ENCODE measurements at places on chromosomes 12 and 14. TPM values are rescaled to one million over a fixed set of nuclear protein-coding genes. Genes with fewer than 3 reads are reported as not detected.

GRCh38 chr12:109452489-109452888, 24.6 kb downstream of the KCTD10 start:
- DNase-seq = no peak
- peaks cover 97% of the 10 kb centered on the region for H3K36me3 ChIP-seq
- no peak overlapping the region for H3K27ac ChIP-seq
- peaks cover 3% of the 10 kb centered on the region for H3K4me1 ChIP-seq
- no peak overlapping the region for H3K4me3 ChIP-seq

GRCh38 chr12:49511410-49511809, 27.4 kb upstream of the KCNH3 start:
- no peak overlapping the region for H3K4me3 ChIP-seq
- no peaks in the 10 kb centered on the region for H3K36me3 ChIP-seq
- no peak for DNase-seq
- no peak overlapping the region for H3K27ac ChIP-seq
- peaks cover 5% of the 10 kb centered on the region for H3K4me1 ChIP-seq

DNA sequence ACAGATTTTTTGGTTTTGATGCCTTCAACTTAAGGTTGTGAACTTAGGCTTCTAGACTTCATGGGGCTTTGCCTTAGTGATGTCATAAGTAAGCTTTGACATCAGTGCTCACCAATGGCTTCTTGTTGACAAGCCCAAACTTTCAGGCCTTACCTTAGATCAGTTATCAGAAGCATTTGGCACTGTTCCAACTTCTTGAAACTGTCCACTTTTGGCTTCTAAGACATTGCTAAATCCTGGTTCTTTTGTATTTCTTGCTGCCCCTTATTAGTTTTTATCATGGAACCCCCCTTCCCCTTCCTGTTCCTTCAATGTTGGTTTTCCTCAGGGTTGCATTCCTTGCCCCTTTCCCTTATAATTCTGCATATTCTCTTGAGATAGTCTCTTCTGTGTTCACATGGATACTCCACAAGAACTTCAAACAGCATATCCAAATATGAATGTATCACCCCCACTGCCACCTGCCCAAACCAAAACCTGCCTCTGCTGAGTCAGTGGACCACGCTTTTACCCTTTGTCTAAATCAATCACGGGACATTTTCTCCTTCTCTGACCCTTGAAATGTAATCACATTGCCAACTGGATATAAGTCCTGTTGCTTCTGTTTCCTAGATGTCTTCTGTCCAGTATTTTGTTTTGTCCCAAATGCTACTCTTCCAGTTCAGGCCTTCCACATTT, 7.9 kb downstream of the PFKM start:
- H3K4me1 ChIP-seq = no peaks in the 10 kb centered on the region
- H3K27ac ChIP-seq = no peak overlapping the region
- no peak for DNase-seq

DNA sequence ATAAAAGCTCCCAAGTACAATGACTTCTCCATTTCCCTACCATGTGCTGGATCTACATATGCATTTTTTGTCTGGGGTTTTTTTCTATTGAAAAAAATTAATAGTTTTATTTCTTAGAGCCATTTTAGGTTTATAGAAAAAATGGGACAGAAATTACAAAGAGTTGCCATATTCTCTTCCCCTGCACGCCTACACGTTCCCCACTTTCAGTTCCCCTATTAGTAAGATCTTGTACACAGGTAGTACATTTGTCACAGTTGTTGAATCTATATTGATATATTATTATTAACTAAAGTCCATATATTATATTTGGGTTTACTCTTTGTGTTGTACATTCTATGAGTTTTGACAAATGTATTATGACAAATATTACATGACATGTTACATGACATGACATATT, 35.7 kb downstream of the SIX6 start:
- H3K27me3 ChIP-seq = no peaks in the 10 kb centered on the region
- no peaks in the 10 kb centered on the region for H3K4me1 ChIP-seq
- H3K27ac ChIP-seq = no peak overlapping the region
- no peak for DNase-seq
- no peaks in the 10 kb centered on the region for H3K36me3 ChIP-seq

DNA sequence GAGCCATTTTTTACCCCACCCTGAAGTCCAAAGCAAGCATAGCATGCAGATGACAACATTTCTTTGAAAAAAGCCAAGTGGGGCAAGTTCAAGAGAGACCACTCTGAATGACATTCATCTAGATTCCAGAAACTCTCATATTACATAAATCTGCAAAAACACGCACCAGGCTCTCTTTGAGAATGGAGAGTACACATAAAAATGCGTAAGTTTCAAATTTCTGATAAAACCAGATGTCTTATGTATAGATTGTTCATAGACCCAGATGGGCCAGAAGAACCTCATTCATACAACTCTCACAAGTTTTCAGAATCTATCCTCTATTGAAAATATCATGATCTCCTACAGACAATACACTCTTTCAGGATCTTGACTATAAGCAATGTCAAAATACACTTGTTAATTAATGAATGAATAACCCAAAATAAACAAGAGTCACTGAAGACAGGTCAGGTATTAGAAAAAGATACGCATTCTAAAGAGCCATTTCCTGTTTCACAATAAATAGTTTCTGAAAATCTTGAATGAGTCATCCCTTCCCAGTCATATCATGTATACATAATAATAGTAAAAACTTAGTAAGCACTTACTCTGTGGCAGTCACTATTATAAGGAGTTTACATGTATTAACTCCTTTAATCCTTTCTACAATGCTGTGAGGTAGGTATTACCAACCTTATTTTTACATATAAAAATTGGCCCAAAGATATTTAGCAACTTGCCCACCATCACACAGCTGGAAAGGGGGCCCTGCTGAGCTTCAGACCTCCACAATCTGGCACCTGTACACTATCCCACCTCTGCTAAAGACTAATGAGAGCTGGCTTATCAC, 72.0 kb downstream of the PPP2R5E start:
- H3K27ac ChIP-seq = no peak overlapping the region
- no peak for DNase-seq
- no peak overlapping the region for H3K4me3 ChIP-seq
- no peaks in the 10 kb centered on the region for H3K36me3 ChIP-seq

GOLGA3 gene
- total RNA-seq = 56.9 TPM

GRCh38 chr14:33564774-33565630, 385.9 kb downstream of the EGLN3 start:
- no peaks in the 10 kb centered on the region for H3K27me3 ChIP-seq
- no peak for DNase-seq
- no peaks in the 10 kb centered on the region for H3K4me1 ChIP-seq
- H3K27ac ChIP-seq = no peak overlapping the region
- no peaks in the 10 kb centered on the region for H3K36me3 ChIP-seq

DNA sequence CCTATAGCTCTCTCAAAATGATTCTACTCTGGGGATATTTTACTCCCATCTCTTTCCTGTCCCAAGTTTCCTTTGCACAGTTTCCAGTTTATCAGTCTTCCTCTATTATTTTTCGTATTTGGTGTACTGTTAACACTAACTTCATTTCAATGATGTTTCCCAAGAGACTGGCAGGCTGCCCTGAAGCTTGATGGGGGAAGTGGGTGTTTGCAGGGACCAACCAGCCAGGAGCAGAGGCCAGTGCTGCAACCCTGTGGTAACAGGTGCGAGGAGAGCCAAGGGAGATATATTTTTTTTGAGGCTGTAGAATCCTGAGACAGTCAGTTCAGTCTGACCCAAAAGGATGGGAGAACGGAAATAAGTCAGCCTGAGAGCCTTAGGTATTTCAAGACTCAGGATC, 11.8 kb upstream of the CEBPE start:
- H3K4me3 ChIP-seq = no peak overlapping the region
- H3K36me3 ChIP-seq = peaks cover 72% of the 10 kb centered on the region
- H3K27ac ChIP-seq = no peak overlapping the region
- H3K4me1 ChIP-seq = no peaks in the 10 kb centered on the region
- no peaks in the 10 kb centered on the region for H3K27me3 ChIP-seq

DNA sequence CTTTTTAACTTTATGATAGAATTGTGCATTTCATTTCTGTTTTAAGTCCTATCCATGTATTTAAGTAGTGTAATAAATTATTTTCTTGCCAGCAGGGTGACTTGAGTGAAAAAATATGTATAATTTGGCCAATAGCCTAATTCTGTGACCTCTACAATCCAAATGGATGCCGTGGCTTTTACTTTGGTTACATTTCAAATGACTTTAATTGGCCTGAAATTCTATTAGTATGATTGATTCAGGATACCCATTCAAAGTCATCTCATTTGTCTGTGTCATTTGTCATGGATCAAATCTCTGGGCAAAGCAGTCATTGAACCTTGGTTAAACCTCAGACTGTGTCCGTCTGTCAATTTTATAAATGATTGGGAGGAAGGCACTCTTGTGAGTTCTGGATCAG, 29.6 kb downstream of the CRADD start:
- no peak overlapping the region for H3K4me3 ChIP-seq
- H3K27ac ChIP-seq = no peak overlapping the region
- no peaks in the 10 kb centered on the region for H3K36me3 ChIP-seq
- DNase-seq = no peak
- H3K4me1 ChIP-seq = no peaks in the 10 kb centered on the region

DNA sequence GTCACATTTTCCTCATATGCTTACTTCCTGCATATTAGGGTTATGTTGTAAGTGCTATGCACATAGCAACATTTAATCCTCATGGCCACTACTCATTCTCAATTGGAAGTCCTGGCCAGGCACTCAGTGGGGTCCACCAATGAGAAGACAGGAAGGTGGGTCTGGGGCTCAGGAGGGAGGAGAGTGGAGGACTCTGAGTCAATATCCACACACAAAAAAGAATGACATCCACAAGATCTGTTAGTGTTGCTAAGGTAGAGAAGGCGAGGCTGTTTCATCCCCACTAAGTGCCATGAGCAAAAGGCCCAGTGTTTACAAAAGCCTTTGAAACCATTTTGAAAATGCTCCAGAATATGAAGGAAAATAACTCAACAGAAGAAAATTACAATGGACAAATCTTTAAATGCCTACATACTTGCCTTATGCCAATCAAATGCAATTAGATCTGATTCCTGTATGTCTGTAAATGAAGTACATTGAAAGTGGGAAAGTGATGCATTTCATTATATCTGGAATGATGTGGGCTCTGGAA, 53.9 kb downstream of the EID3 start:
- H3K36me3 ChIP-seq = peaks cover 19% of the 10 kb centered on the region
- no peaks in the 10 kb centered on the region for H3K4me1 ChIP-seq
- H3K4me3 ChIP-seq = no peak overlapping the region
- no peaks in the 10 kb centered on the region for H3K27me3 ChIP-seq
- no peak for DNase-seq

KRT8 gene
- total RNA-seq = 71.2 TPM

DNA sequence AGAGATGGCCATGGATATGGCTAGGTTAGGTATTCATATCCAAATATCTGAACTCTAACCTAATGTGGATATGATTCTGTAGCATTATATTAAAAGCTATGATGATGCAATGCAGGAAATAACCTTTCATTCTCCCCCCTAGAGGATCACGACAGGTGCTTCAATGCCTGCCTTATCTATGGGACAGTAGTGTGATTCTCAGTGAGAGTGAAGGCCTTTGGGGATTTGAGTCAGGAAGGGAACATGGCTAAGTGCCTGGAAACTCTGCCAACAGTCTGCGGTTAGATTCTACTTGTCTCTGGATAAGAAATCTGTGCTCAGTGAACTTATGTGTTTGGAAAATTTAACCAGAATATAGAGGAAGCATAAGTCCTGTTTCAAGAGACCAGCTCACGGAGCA, 81.8 kb downstream of the SLC38A1 start:
- H3K4me3 ChIP-seq = no peak overlapping the region
- H3K4me1 ChIP-seq = peaks cover 4% of the 10 kb centered on the region
- no peak overlapping the region for H3K27ac ChIP-seq

RAB21 gene
- total RNA-seq = 6.4 TPM

NFYB gene
- total RNA-seq = 19.1 TPM

DNA sequence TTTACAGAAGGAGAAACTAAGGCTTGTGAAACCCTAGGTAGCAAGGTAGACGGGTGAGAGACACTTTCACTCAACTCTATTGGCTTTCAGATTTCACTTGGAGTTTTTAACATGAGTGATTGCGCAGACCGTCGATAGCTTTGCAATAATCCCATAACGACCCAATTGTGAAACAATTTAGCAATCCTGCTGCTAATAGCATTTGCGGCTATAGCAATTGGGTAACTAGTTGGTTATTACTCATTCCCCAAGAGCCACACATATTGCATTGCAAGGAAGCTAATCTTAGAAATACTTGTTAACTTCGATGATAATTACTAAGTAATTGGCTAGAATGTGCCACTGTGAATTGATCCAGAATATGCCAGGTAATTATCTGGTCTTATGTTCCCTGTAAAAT, 159.9 kb upstream of the NOS1 start:
- DNase-seq = no peak
- no peaks in the 10 kb centered on the region for H3K36me3 ChIP-seq
- no peak overlapping the region for H3K27ac ChIP-seq
- no peaks in the 10 kb centered on the region for H3K27me3 ChIP-seq
- H3K4me1 ChIP-seq = peaks cover 7% of the 10 kb centered on the region
- H3K4me3 ChIP-seq = no peak overlapping the region

NPAS3 gene
- 7.9 TPM for total RNA-seq

SRGAP1 gene
- 17.9 TPM for total RNA-seq

SERPINA3 gene
- total RNA-seq = 392 TPM

KITLG gene
- total RNA-seq = 27.2 TPM

DNA sequence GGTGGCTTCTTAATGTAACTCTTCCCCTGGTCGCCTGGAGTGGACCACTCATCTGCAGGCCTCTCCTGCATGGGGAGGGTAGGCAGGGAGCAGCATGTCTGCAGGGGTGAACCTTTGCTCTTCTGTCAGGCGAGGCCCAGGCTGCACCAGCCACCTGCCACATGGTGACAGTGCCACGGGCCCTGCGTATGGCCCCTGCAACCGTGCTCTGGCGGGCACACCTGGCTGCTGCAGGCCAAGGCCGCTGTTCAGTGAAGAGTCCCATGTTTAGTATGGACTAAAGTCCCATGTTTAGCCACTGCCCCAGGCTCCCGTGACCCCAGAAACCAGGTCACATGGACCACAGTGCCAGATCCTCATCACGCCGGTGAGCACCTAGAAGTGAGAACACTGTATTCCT, 187.0 kb downstream of the ADGRD1 start:
- H3K36me3 ChIP-seq = no peaks in the 10 kb centered on the region
- H3K27ac ChIP-seq = no peak overlapping the region
- no peak for DNase-seq
- H3K4me3 ChIP-seq = no peak overlapping the region

DNA sequence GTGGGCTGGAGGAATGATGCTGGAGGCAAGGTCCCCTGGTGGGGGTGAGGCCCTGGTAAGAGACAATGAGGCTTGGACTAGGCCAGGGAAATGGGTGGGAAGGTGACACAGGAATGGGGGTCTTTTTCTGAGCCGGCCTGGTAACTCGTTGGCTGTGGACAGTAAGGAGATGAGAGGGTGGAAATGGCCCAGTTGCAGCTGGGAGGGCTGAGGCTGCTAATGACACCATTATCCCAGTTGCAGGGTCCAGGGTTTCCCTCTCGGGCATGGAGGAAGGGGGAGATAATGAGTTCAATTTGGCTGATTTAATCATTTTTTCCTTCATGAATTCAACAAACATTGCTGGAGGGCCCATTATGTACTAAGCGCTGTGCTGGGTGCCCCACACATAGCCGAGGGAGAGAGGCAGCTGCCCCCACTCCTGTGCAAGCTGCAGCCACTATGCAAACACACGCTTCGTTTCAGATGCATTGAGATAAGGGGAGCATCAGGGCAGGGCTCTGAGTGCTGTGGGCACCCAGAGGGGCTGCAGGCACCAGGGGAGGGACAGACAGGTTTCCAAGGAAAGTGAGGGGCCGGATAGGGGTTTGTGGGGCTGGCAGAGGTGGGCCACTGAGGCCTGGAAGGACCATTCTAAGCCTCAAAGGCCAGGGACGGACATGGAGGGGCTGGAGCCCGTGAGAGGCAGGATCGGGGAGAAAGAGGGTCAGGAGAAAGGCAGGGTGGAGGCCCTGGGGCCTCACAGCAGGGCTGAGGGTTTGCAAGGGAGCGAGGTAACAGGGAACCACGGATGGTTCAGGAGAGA, 43.2 kb upstream of the MEG3 start:
- peaks cover 19% of the 10 kb centered on the region for H3K27me3 ChIP-seq
- no peak for DNase-seq
- H3K4me1 ChIP-seq = no peaks in the 10 kb centered on the region
- H3K4me3 ChIP-seq = no peak overlapping the region

Data from stomach (tissue), 19 donors.